ENCODE measurements at places on chromosomes 1 and 21.
A peak's percentile ranks its signal among the peaks of the same experiment; 100 is the strongest.

- DNase-seq: no peak
Measured at GRCh38 chr1:51976846-51977602, 13.5 kb downstream of the RAB3B start.

DNA sequence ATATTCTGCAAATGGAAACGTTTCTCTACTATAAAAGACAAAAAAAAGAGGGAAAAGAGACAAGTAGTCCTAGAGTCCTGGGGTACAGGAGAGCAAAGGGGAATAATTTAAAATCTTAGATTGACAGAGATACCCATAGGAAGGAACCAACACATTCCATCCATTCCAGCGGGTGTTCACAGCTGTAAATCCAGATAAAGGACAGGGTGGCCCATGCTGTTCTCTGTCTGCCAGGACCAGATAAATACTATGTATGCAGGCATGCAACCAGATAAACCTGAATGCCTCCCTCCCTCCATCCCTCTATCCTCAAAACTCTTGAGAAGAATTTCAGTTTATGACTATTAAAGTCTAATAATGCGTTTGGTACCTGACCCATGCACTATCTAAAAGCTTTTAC, 131.8 kb downstream of the PTPN14 start:
- no peak for DNase-seq

- DNase-seq: peak; percentile 27
Measured at GRCh38 chr21:29299046-29299915, 559 bp downstream of the BACH1 start.

DNA sequence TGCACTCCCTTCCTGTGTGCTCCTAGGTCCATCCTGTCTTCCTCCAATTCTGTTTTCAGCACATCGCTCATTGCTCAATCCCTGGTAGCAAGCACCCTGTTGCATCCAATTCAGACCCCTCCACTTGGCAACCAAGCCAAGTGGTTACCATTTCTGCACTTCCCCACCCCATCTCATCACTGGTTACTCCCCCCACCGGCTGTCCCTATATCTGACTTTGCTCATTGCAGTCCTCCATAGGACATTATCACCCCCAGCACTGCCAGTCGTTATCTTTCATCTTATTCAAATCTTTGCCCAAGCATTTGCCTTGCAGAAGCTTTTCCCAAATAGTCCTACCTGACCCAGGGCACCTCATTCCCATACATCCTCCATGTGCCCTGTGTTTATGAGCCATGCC, 2.1 kb upstream of the TMEM9 start:
- no peak for DNase-seq

DNA sequence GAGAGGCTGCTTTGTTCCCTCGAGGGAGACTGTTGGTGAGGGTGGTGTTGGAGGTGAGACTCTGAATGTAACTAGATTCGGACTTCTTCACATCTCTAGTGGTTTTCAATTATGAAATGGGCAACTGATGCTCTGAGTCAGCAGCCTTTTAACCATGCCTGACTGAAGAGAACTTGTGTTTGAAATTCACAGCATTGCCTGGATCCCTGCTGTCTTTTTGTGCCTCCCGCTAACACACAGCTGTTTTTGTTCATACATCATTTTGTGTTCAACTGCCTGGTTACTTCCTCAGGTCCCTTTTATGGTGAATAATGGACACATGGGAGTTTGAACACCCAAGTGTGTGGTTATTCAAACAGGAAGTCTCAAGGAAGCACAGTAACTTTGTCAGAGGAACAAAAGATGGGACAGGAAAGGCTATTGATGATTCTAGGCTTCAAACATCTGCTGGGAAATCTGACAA, 16.8 kb downstream of the LAMC1 start:
- DNase-seq: no peak

- no peak for DNase-seq
Measured at GRCh38 chr21:18443701-18444100, 40.1 kb upstream of the TMPRSS15 start.

DNA sequence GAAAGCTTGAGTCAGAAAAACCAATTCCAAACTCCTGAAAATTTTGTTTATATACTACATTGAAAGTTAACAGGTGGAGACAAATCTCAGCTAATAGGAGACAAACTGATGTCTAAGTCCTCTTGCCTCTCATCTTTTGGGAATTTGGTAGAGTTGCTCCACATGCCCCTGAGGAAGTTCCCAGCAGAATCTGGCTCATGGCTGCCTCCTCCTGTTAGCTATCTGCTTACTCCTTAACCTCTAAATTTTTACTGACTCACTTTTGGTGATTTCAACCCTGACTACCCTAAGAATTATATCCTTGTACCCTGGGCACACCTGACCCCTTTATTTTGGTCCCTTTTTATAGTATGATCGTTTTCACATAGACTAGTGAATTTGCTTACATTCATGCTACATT, 633.7 kb upstream of the USP24 start:
- DNase-seq: no peak

- DNase-seq: no peak
Measured at GRCh38 chr1:174239541-174239940, 80.2 kb downstream of the RABGAP1L start.

DNA sequence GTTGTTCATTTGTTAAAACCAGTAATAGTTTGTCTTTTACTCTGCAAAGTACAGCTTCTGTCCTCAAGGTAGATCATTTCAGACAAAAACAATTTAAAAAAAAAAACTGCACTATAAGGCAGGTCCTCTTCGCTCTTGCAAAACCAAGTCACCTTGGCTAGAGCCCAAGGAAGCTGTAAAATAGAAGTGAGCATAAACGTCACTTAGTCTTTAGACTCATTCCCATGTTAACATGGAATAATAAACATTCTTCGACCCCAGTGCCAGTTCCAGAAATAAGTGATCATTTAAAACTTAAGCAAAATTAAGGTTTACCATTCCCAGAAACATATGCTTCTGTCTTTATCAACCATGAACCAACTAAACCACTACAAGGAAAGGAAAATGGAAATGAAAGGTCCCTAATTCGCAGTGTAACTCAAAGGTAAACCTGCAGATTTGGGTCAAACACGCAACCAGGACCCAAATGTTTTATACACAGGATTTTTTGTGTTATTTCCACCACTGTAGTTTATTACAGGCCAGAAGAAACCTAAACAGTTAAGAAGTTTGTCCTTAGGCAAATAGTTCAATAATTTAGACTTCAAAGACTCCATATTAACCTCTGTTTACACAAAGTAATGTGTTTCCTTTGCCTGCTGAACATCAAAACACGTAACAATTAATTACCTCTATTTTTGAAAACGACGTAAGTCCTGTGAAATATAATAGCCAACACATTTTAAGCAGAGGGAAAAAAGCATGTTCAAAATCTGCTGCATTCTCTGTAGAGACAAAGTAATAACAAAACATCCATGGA, 54.6 kb downstream of the TGFBR3 start:
- DNase-seq: no peak

DNA sequence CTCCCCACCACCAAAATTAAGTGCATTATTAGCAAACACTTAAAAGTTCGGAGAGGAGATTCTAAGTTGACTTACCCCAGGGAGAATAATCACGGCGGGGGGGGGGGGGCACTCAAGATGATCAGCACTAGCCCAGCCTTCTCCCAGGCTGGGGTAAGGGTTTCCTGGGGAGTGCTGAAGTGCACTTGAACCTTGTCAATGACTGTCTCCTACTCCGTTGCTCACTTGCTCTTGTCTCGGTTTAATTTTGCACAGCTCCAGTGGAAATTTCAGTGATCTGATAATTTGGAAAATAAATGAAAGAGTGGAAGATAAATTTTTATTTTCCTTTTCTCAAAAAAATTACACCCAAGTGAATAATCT, 59.2 kb downstream of the PBX1 start:
- DNase-seq: no peak

DNA sequence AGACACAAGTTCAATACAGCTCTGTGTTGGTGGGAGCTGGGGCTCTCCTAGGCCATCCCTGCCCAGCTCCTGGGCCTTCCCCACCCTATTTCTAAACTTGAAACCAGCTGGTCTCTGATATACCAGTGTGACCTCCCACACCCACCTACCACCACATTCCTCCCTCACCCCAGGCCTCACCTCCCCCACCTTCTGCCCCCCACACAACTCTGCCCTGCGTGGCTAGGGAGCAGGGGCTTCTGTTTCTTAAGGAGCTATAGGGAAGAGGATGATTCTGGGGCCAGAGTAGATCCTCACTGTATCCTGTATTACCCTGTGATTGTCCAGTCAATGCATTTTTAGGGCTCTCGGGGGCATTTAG, 16.5 kb downstream of the NES start:
- DNase-seq: no peak

DNA sequence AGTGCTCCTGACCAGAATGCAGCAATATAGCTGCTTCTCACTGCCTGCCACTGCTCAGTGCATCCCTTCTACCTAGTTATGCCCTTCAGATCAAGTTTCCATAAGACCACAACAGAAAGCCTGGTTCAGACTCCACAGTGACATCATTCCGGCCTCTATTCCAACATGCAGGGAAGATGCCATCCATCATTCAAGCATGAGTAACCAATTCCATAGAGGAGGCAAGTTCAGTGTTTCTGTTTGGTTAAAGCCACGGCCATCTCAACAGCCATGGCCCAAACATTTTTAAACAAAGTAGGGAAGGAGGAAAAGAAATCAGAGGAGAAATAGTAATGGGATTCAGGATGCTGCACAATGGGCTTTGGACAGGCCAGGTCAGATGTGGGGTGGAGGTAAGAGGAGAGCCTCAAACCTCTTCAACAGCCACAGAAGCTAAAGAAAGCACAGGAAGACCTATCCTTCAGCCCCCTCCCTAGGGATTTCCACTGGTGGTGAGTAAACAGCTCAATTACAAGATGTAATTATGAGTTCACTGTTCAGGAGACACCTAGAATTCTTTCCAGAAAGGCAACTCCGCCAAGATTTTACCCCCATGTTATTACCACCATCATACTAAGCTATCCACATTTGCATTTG, 484.9 kb downstream of the SETD4 start:
- DNase-seq: no peak

DNA sequence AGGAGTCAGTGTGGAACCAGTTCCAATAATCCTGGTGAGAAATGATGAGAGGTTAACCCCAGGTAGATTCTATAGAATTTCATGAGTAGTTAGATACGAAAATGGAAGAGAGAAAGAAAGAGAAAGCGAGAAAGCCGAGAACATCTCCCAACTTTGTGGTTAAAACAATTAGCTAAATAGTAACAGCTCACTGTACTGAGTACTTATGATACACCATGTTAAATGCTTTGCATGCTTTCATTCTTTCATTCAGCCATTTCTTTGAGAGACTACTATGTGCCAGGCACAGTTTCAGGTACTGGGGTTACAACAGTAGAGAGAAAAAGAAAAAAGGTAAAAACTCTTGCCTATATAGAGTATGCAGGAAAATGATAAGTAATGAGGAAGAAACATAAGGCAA, 109.7 kb upstream of the SYT6 start:
- no peak for DNase-seq

DNA sequence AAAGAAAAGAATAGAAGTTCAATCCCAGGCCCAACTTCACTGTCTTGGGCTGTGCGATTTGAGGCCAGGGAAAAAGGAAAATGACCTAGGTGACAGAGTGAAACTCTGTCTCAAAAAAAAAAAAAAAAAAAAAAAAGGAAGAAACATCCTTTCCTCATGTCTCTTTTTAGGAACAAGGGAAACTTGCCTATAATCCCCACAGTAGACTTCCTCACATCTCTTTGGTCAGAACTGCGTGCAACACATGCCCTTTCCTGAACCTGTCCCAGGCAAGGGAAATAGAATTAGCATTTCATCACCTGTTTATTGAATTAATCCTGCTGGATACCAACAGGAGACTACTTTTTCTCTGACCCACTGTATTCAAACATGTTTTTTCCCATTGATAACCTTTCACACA, 2.3 kb downstream of the DCST1 start:
- no peak for DNase-seq

- no peak for DNase-seq
Measured at GRCh38 chr1:151235235-151235634, 19.3 kb upstream of the PSMD4 start.

- no peak for DNase-seq
Measured at GRCh38 chr1:102595106-102595505, 513.2 kb downstream of the COL11A1 start.

DNA sequence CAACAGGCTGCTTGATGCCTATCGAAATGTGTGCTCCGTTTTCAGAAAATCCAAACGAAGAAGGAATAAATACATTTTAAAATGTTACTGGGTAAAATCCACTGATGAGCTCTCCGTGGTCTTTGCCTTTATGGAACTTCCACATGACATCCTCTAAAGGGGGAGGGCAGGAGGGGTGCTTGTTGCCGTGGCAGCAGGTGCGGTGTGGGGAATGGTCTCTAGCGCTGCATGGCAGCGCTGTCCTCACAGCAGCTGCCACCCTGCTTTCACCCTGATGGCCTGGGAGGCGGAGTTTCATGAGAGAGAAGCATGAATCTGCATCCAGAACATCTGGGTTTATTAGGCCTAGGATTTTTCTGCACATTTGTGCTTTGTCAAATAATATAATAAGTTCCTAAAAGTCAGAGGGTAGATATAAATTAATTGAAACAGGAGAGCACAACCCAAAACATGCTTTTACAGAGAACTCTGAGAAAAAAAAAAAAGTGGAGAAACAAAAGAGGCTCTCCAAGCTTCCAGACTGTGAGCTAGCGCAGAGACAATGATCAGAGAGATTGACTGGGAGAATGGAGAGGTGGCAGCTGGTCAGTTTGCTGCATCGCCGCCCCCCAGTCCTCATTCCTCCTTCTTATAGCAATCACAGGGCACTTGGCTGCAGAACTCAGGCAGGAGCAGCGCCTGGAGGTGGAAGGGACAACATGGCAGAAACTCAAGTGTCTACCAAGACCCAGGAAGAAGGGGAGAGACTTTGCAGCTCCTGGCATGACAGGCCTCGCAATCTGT, 228.6 kb downstream of the DSCAM start:
- no peak for DNase-seq

- no peak for DNase-seq
Measured at GRCh38 chr1:99996951-99997350, 27.2 kb downstream of the SLC35A3 start.

DNA sequence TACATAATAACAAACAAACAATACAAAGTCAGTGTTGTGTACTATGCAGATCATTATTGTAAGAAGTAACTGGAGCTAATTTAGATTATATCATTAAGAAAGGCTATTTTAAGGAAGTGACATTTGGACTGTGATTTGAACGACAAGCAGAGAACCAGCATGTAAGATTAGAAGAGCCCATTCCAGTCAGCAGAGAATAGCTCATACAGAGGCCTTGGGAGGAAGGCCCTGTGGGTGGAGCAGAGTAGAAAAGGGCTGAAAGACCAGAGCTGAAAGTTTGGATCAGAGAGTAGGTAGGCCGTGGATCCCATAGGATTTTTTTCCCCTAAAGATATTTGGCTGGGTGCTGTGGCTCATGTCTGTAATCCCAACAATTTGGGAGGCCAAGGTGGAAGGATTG, 190.1 kb downstream of the OMA1 start:
- DNase-seq: no peak

- no peak for DNase-seq
Measured at GRCh38 chr1:195876792-195877191, 731.4 kb downstream of the KCNT2 start.

All from GM12891 (cell line).